ENCODE measurements at places on chromosomes 3 and 15.

DNA sequence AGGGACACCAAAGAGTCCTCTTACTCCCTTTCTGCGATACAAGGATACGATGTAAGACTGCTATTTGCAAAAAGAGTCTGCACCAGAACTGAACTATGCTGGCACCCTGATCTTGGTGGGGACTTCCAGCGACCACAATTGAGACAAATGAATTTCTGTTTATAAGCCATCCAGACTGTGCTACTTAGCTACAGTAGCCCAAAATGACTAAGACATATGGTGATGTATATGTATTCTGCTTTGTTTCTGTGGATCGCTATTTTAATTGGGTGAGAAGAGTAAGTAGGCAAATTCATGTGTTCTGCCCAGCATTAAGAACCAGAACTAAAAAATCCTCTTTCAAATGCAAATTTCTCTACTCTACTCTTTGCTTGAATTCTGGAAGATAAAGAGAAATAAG lies 720.9 kb downstream of the DIPK2A start:
- no peak for DNase-seq

DNA sequence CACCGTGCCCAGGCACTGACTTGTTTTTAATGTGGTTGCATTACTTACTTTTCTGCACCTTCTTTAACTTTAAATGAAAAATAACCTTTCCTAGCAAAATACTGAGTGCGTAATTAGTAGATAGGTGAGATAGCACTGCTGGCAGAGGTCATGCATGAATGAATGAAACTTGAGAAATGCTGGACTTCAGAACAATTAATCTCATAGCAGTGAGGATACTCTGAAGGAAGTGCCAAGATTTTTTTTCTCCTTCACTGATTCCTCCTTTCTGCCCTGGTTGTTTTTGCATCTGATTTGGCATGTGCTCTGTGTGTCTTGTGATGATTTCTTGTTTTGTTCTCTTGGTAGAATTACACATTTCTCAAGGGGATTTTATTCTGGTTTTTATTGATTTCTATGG lies 378.9 kb downstream of the PTPRG start:
- no peak for DNase-seq

DNA sequence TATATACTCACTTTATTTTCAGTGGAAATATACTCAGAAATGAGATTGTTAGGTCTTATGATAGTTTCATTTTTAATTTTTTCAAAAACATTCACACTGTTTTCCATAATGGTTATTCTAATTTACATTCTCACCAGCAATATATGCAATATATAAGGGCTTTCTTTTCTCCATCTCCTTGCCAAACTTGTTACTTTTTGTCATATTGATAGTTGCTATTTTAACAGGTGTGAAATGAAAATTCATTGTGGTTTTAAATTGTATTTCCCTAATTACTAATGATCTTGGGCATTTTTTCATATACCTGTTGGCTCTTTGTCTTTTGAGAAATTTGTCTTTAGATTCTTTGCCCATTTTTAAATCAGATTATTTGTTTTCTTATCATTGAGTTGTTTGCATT lies 325.2 kb downstream of the DIPK2A start:
- no peak for DNase-seq

- no peak for DNase-seq
Observed at GRCh38 chr3:15164340-15164739, 41.7 kb upstream of the CAPN7 start.

DNA sequence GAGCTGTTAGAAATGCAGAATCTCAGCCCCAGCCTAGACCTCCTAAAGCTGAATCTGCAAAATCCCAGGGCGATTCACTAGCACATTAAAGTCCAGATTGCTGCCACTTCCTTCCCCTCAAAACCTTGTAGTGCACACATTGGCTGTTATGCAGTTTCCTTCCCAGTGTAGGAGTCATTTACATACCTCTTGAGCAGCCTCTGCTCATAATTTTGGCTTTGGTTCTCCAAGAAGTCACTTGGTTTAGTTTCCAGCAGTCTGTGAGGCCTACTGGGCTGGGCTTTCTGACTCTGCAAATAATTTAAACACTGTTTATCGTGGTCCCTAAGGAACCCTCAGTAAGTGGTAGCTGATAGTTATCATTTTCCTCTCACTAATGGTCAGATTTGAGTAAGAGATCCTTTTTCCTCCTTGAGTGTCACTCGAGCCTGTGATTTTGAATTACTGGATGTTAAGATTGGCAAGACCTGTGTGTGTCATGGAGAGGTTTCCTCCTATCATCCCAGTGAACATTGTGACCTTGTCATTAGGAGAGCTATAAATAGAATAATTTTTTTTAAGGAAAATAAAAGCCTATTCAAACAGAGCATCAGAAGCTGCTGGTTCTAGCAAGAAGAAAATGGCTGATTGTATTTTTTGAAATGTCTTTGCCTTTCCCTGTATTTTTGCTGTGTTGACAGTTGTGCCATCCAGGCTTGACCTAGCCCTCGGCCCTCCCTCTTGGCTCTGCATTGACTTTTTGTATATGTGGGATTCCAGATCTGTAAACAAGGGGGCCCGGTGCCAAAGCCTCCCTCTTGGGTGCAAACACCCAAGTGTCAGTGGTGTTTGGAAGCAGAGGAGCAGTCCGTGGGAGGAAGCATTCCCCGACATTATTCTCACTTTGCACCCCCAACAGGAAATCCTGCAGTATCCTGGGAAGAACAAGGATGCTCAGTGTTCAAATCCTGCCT lies 134.8 kb upstream of the ANKRD28 start:
- no peak for DNase-seq

DNA sequence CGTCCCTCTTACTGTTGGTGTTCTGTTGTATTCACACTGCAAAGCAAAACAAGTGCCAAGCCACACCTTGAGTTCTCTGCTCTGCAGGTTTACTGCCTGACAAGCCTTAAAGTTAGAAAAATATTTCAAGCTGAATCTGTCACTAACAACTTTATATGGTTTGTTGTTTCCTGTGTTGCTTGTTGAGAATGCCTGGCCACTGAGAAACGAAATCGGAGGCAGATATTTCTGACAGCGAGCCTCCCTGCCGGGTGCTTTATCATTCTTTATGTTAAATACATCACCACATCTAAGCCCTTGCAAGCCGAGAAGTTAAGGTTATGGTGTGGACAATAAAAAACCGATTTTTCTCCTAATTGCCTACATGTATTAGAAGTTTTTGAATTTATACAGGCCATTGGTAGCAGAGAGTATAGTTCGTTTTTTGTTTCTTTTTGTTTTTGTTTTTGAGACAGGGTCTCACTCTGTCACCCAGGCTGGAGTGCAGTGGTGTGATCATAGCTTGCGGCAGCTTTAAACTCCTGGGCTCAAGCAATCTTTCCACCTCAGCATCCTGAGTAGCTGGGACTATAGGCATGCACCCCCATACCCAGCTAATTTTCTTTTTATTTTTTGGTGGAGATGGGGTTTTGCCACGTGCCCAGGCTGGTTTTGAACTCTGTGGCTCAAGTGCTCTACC lies 188.4 kb upstream of the ICE2 start:
- DNase-seq = no peak

DNA sequence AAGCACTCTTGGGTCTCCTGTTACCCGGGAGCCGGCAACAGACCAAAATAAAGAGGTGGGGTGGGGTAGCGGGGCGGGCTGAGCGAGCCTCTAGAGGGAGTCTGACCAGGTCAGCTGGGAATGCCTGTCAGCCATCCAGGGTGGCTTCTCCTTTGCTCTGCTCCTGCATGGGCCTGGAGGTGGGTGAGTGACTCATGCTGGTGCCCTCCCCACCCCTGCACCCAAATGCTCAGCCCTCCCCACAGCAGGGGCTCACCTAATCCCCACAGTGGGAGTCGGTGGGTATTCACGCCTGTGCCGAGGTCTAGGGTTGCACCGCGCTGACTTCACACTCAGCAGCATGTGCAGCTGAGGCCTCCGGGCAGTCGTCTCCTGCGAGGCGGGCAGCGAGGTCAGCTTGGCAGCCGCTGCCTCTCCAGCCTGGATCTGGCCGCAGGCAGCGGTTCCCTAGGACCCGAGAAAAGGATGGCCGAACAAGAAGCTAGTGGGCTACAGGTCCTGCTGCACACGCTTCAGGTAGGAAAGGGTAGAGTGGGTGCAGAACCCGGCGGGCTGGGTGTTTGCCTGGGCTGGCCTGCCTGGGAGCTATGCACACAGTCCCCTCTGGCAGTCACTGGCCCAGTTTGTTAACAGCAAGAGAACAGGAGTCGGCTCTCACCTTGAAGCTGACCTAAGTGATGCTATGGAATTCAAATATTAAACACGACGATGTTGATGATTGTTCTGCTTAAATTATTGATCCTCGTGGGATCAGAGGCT lies at the start of gene AGBL1:
Gene AGBL1, plus strand, starts transcription at position 364 of the 759 bp plus-strand sequence.
- DNase-seq = no peak
